ENCODE measurements at places on chromosomes 3 and 15.

DNA sequence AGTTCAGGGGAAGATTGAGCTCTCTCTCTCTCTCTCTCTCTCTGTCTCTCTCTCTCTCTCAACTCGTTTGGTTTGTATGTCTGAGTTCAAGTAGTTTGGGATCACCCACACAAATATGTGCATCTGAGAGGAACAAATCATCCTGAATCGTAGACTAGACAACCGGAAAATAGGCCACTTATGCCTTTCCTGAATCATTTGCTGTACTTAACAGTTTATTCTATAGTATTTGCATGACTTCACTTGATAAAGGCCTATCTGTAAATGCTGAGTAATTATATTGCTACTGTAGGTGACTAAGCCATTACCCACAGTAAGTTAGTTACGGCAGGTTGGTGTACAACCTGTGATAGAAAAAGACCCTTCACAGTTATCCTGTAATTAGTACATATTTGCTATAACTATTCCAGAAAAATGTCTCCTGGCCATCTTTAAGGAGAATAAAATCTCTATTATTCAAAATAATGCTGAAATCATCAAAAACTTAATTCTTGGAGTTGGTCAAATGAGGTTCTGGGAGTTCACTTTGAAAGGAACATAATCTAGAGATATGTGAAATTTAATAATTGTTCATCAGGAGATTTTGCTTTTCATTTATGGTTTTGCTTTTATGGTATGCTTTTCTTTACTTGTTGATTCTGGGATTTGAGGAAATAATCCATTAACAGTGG is 31.1 kb downstream of the OXSM start:
- no peak for DNase-seq

- no peak for DNase-seq
These were observed 155.6 kb upstream of the SLC2A2 start for GRCh38 chr3:171181907-171182690.

- DNase-seq: no peak
These were observed 12.9 kb downstream of the B3GNT5 start for GRCh38 chr3:183265834-183266417.

GRCh38 chr15:90151989-90152645 is 49.0 kb upstream of the SEMA4B start:
- no peak for DNase-seq

GRCh38 chr3:11555881-11556633 is 87.7 kb downstream of the VGLL4 start:
- no peak for DNase-seq

- no peak for DNase-seq
These were observed 1.9 kb downstream of the IVD start for GRCh38 chr15:40407330-40407990.

GRCh38 chr15:81569286-81570080 is 195.5 kb upstream of the TMC3 start:
- no peak for DNase-seq

GRCh38 chr15:101276501-101277037 is 716 bp downstream of the SELENOS start:
- peak; percentile 63 for DNase-seq

GRCh38 chr15:60382773-60383674 is 14.8 kb downstream of the ANXA2 start:
- no peak for DNase-seq

GRCh38 chr3:148178503-148178902 is 519.2 kb upstream of the AGTR1 start:
- DNase-seq: no peak

- DNase-seq: no peak
These were observed 2.4 kb downstream of the VGLL4 start for GRCh38 chr3:11641316-11641682.

- peak; percentile 81 for DNase-seq
These were observed 20.6 kb upstream of the EPHB3 start for GRCh38 chr3:184540777-184541681.

DNA sequence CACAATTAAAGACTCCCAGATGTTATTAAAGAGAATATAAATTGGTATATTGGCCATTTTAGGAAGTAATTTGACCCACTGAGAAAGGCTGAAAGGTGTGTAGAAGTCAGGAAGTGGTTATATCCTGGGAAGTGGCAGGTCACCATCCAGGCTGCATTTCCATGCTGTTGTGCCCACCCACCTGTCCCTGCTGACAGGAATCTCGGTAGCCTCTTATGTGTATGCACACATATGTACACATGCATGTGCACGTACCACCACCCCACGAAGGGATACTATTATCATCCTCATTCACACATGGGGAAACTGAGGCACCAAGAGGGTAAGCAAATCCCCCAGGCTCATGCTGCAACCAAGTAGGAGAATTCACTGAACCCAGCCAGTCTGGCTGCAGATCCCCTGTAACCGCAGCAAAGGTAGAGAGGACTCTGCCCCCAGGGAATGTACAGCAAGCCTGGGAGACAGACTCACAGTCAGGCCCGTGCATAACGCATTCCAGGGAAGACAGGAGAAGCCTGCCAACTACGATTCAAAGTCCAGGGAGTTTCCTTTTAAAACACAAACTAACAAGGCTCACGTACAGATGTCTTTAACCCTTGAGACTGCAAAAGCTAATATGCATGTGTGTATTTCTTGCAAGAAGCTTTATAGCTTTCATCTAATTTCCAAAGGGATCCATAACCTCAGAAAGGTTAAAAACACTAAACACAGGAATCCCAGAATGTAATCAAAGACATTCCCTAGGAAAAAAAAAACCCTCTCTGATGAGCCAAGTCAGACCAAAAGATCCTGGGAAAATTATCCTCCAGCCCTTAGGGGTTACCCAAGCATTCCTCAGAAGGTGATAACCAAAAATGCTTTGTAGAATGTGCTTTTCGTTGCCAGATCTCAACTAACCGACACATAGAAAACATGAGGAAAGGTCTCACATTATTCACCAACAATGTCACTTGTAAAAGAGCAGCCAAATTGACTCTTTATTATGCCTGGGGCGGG is 129.6 kb downstream of the ADAMTS17 start:
- no peak for DNase-seq

GRCh38 chr3:176839466-176839865 is 357.8 kb downstream of the TBL1XR1 start:
- no peak for DNase-seq

- DNase-seq: no peak
These were observed 136.6 kb downstream of the DUT start for GRCh38 chr15:48467801-48468200.

DNA sequence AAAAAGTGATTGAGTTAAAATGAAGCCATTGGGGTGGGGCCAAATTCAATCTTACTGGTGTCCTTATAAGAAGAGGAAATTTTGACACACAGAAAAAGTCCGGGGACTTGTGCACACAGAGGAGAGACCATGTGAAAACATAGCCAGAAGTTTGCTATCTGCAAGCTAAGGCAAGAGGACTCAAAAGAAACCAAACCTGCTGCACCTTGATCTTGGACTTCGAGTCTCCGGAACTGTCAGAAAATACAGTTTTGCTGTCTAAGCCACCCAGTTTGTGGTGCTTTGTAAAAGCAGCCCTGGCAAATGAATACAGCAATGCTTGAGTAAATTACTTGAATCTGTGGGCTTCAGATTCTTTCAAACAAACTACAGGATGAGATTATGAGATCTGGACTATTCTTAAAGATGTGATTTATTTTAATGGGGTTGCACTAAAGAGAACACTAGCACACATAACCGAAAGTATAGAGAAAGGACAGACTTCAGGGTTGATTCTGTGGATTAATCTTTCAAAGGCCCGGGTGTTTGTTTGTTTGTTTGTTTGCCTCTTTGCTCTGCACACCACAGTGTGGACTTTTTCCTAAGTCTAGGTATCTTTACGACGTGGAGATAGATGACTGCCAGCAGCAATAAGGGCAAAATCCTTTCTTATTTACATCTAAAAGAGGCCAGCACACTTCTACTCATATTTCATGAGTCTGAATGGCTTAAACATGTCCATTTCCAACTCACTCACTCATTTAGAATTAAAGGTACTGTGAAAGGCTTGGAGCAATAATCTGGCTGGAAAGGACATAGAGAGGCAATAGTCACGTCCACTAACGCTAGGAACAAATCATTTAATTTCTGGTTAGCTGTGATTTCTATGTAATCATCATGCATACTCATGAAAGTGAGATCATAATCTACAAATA is 53.9 kb upstream of the SSR3 start:
- no peak for DNase-seq

GRCh38 chr3:170454509-170454908 is 35.8 kb downstream of the CLDN11 start:
- DNase-seq: no peak

GRCh38 chr3:151402349-151402748 is 17.8 kb upstream of the P2RY12 start:
- no peak for DNase-seq

GRCh38 chr3:171018156-171018935 is 8.2 kb downstream of the SLC2A2 start:
- DNase-seq: no peak

- no peak for DNase-seq
These were observed 17.8 kb downstream of the TF start for GRCh38 chr3:133763797-133764683.

GRCh38 chr3:71057526-71057894 is 526.0 kb downstream of the FOXP1 start:
- DNase-seq: no peak

DNA sequence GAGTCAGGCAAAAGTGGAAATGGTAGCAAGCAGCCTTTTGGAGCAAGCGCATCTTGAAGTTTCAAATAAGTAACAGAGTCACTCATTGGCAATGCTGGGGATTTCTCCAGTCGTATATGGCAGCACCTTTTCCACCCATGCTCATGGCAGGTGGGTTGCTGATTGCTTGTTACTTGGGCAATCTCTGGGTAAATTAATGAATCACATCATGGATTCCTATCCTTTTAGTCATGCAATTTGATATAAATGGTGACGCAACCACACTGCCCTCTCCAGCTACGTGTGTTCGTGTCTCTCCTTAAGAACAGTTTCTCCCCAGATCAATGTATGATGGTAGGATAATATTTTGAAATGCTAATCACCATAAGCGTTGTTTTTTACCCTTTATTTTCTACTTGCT is 339.9 kb upstream of the KCNH8 start:
- DNase-seq: no peak

DNA sequence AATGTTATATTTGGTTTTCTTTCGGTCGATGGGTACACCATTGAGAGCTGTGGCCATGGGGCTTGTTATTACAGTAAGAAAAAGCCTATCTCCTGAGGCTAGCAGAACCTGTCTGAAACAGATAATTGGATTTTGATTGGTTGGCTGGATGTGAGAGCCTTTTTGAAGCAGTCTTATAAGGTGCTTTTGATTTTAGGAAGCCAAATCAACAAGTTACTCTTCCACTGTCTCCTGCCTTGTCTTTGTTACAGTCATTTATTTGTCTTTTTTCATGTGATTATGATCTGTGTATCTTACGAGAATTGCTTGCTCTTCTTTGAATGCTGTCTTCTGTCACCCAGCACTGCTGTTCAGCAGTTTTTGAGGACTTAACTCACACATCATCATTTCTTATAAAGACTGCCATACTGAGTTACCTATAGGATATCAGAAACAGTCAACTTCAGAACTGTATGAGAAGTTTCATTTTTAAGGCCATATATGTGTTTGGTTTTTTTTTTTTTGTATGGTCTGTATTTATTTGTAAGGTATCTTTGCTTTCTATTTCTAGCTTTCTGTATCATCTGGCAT is 51.1 kb downstream of the MEF2A start:
- peak; percentile 8 for DNase-seq

DNA sequence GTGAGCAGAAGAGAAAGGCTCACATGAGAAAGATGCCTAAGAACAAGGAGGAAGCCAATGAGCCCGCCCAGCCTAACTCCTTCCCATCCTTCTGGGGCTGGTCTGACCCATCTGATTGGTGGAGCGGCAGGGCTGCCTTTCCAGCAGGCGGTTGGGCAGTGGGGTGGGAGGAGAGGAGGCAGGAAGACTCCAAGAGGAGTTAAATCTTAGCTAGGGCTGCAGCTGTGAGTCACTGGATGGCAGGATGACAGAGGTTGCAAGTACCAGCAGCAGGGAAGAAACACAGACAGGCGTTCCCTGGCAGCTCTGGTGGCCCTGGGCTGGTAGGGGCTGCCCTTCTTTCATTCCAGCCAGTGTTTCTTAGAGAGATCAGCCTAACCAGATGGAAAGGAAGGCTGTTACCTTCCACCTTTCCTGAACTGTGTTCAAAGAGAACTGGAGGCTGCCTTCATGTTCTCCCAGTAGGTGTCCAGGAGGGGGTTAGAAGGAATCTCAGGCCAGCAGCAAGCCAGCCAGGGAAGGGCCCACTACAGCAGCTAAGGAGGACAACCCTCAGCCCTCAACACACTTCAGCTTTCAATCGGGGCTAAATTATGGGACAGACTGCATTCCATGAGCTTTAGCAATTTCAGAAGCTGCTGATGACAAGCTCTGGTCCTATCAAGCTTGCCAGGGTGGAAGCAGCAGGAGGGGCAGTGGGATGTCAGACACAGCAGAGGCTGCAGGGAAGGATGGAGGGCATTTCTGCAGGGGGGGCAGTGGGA is 50.3 kb downstream of the CHSY1 start:
- DNase-seq: no peak

DNA sequence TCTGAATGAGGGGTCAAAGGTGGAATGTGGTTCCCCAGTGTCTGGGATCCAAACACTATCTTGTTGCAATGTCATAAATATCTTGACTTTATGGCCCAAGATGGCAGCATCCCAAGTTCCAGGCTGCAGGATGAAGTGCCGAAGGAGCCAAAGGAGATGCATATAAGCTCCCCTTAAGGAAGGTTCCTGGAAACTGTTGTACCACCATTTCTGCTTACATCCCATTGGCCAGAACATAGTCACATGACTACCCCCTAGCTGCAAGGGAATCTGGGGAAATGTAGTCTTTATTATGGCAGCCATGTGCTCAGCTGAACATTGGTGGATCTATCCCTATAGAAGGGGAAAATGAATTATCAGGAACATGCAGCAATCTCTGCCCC is 54.3 kb downstream of the BDH1 start:
- no peak for DNase-seq

GRCh38 chr3:128684986-128685726 is 34.5 kb upstream of the RPN1 start:
- DNase-seq: no peak

DNA sequence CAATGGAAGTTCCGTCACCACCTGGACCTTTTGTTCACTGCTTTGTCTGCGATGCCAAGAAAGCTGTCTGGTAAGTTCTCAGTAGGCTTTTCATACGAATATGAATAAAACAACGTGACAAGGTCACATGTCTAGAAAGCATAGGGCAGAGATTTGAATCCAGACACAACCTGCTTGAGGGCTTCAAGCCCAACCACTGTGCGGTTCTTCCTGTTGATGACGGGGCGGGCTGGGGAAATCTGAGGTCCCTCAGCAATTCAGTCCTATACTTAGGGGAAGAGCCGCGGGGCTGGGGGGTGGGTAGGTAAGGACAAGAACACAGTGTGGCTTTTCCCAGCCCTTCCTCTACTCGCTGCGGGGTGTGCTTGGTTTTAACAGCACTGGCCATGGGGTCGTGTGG is 32.4 kb upstream of the SMAD3 start:
- no peak for DNase-seq

DNA sequence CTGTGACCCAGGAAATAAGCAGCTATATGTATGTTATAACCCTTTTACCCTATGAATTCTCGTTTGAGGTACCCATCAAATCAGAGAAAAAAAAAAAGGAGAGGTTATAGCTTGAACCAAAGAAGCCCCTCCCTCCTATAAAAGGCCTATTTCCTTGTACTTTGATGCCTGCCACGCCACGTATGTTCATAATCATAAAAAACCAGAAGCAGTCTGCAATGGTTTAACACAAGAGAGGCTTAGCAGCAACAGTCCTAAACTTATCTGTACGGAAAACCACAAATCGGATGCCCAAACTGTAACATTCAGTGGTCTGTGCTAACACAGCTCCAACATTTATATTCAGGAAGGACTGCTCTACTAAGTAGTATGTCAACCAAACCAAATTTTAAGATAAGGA is 21.2 kb downstream of the CCR8 start:
- no peak for DNase-seq

Measured in CD8-positive, alpha-beta T cell (primary cell).